ENCODE measurements at places on chromosomes 6 and 20.

DNA sequence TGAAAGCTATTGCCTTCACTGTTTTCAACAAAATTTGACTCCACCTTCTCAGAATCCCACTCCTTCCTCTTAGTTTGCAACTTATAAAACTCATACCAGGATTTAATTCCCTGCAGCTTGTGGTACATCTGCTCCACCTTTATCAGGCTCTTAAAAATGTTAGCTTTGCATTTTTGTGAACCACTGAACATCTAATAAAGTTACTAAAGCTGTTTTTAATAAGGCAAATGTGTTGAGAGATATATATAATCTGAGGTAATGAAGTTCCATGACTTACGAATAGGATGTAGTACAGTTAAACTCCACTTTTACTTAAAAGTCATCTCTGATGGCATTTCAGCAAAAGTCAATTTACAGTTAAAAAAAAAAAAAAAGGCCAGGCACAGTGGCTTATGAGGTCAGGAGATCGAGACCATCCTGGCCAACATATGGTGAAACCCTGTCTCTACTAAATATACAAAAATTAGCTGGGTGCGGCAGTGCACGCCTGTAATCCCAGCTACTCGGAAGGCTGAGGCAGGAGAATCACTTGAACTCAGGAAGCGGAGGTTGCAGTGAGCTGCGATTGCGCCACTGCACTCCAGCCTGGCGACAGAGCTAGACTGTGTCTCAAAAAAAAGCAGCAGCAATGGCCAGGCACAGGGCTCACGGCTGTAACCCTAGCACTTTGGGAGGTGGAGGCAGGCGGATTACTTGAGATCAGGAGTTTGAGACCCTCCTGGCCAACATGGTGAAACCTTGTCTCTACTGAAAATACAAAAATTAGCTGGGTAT is 106.2 kb downstream of the KIF13A start:
- no peak for DNase-seq

DNA sequence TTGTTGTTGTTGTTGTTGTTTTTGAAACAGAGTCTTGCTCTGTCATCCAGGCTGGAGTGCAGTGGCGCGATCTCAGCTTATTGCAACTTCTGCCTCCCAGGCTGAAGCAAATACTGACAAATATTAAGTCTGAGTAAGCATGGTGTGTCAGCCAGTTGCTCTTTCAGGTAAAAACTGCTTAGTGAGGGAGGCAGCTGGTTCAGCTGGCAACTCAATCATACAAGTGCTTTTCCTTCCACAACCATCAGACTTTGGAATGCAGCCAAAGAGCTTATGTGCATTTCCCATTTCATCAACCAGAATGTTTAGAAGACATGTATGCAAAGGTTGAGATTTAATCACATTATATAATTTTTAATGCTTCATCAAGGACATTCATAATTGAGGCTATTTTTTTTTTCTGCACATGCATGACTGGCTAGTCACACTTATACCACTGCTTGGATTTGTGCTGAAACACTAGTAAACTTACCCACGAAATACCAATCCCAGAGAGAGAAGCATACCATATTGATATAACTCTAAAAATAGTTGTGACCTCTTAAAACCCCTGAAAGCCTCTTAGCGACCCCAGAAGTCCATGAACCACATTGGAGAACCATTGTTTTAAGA is 56.0 kb downstream of the CLIC5 start:
- DNase-seq, result no peak

DNA sequence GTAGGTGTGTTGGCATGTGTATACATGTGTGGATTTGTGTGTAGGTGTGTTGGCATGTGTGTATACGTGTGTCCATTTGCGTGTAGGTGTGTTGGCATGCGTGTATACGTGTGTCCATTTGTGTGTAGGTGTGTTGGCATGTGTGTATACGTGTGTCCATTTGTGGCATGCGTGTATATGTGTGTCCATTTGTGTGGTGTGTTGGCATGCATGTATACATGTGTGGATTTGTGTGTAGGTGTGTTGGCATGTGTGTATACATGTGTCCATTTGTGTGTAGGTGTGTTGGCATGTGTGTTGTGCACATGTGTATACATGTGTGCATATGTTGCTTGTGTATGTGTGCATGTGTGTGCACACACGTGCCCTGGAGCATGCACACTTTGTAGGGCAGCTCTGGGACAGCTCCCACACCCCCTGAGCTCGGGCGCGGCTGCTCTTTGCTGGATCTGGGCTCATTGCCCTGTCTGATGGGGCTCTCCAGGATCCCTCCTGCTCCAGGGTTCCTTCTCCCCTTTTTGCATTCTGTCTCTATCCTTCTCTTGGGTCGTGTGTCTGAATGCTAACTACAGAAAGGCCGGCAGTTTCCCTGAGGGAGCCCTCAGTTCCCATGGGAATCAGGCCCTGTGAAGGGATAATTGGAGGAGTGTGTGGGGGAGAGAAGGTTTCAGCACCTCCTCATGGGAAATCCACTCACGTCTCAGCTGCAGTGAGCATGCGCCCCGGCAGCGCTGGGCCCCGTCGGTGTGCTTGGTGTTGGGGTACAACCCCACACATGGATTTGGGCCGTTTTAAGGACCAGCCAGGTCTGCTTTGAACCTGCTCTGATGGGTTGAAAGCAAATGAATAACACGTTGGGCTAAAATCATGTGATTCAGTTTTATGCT is 102.0 kb downstream of the ERMARD start:
- DNase-seq, result no peak

- peak; percentile 65 for DNase-seq
Measured at GRCh38 chr20:46099491-46100287, 9.9 kb upstream of the NCOA5 start.
